ENCODE measurements at places on chromosomes 4 and X.

DNA sequence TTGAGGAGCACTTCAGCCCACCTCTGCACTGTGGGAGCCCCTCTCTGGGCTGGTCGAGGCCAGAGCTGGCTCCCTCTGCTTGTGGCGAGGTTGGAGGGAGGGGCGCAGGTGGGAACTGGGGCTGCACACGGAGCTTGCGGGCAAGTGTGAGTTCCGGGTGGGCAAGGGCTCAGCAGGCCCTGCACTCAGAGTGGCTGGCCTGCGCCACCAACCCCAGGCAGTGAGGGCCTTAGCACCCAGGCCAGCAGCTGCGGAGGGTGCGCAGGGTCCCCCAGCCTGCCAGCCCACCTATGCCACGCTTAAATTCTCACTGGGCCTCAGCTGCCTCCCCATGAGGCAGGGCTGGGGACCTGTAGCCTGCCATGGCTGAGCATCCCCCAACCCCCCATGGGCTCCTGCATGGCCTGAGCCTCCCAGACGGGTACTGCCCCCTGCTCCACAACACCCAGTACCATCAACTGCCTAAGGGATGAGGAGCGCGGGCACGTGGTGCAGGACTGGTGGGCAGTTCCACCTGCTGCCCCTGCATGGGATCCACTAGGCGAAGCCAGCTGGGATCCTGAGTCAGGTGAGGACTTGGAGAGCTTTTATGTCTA is 110.9 kb downstream of the SLC39A8 start:
- DNase-seq: no peak
- H3K4me1 ChIP-seq: no peaks in the 10 kb centered on the region
- no peaks in the 10 kb centered on the region for H3K36me3 ChIP-seq
- no peak overlapping the region for H3K27ac ChIP-seq

GRCh38 chrX:34656842-34657725 is at the start of gene TMEM47:
Gene TMEM47 (minus strand): TSS chrX:34657285. CDS start chrX:34657029, 256 bp downstream.
- H3K4me1 ChIP-seq: no peaks in the 10 kb centered on the region
- no peak within 1 kb of the TSS for H3K4me3 ChIP-seq
- DNase-seq: no peak
- no peaks in the 10 kb centered on the region for H3K36me3 ChIP-seq
- no peak within 1 kb of the TSS for H3K27ac ChIP-seq

DNA sequence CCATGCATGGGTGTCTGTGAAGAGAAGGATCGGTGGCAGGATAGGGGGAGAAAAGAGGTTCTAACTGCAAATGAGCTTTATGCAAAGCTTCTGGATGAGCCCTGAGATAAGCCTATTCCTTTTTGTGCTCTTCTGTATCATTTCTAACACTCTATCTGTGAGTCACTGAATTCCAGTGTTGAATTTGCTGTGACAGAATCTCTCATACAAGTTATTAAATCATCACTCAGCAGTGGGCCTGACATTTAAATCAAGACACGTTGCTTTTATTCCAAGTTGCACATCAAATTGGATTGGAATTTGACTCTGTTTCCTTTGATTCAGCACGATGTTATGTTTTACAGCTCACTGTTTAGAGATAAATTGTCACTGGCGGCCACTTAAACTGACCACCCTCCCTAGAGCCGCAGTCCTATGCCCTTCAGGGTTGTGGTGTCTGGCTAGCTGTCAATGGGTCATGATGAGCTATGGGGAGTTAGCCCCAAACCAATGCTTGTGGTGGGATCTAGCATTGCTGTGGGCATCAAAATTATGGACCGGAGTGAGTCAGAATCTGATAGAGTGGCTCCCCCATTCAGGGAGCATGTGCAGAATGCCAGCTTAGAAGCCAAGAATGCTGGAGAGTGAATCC is 42.7 kb downstream of the LHFPL1 start:
- no peak overlapping the region for H3K27ac ChIP-seq
- H3K4me1 ChIP-seq: no peaks in the 10 kb centered on the region
- no peaks in the 10 kb centered on the region for H3K36me3 ChIP-seq
- no peak for DNase-seq
- no peaks in the 10 kb centered on the region for H3K27me3 ChIP-seq

DNA sequence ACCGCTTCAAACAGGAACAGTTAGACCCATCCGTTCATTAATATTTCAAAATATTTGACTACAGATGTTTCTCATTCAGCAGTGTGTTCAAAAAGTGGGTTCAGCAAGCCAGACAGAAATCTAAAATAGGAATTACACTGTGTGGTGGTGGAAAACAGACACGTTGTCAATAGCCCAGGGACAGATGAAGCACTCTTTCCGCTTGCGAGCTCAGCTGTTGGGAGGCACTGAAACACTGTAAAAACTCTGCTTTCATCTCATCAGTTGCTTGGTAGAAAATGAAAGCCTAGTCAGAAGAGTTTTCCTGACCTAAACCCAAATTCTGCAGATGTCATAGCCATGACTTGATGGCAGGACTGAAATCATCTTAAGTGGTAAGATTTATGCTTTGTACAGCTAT is 38.5 kb downstream of the LRP2BP start:
- H3K4me1 ChIP-seq: no peaks in the 10 kb centered on the region
- no peak for DNase-seq
- H3K27ac ChIP-seq: no peak overlapping the region
- no peaks in the 10 kb centered on the region for H3K27me3 ChIP-seq
- H3K36me3 ChIP-seq: no peaks in the 10 kb centered on the region

- no peak overlapping the region for H3K27ac ChIP-seq
- no peak overlapping the region for H3K4me3 ChIP-seq
- no peaks in the 10 kb centered on the region for H3K27me3 ChIP-seq
- H3K36me3 ChIP-seq: no peaks in the 10 kb centered on the region
Observed at GRCh38 chrX:124931958-124932357, 387.7 kb upstream of the TEX13C start.

- H3K27me3 ChIP-seq: no peaks in the 10 kb centered on the region
- H3K36me3 ChIP-seq: no peaks in the 10 kb centered on the region
- no peaks in the 10 kb centered on the region for H3K4me1 ChIP-seq
- no peak for DNase-seq
- H3K27ac ChIP-seq: no peak overlapping the region
- H3K4me3 ChIP-seq: no peak overlapping the region
Observed at GRCh38 chrX:103063191-103063845, 653 bp downstream of the BEX1 start.

DNA sequence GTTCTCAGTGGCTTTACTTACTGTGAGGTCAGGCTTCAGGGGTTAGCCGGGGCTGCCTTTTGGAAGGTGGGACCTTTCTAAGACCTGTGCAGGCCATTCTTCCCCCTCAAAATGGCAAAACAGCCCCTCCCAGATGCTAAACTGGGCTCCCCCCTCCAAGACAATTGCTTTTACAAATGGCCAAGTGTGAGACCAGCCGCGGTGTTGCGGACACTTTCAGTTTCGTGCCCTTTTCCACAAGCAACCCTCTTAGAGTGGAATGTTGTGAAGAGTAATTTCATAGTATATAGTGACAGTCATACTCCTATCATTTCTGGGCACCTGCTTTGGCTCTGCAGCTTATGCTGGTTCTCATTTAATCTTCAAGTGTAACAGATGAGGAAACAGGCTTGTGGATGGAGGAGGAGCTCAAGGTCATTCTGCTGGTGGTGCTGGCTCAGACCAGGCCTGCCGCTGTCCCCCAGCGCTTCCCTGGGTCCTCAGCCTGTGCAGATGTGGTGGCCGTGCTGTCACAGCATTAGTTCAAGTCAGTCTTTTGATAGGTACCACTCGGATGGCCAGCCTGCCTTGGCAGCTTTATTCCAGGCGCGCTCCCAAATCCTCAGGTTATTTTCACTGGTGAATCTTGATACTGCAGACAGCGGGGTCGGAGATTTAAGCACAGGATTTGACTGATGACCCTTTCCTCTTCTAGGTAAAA is 55.0 kb upstream of the TADA2B start:
- H3K27ac ChIP-seq: peak overlapping the region; percentile 86
- H3K4me3 ChIP-seq: peak overlapping the region; percentile 82
- H3K27me3 ChIP-seq: no peaks in the 10 kb centered on the region
- DNase-seq: no peak
- H3K36me3 ChIP-seq: no peaks in the 10 kb centered on the region

- no peak overlapping the region for H3K27ac ChIP-seq
- H3K4me3 ChIP-seq: no peak overlapping the region
- no peaks in the 10 kb centered on the region for H3K36me3 ChIP-seq
- no peaks in the 10 kb centered on the region for H3K27me3 ChIP-seq
- DNase-seq: no peak
Observed at GRCh38 chr4:660401-660800, 13.7 kb downstream of the ATP5ME start.

DNA sequence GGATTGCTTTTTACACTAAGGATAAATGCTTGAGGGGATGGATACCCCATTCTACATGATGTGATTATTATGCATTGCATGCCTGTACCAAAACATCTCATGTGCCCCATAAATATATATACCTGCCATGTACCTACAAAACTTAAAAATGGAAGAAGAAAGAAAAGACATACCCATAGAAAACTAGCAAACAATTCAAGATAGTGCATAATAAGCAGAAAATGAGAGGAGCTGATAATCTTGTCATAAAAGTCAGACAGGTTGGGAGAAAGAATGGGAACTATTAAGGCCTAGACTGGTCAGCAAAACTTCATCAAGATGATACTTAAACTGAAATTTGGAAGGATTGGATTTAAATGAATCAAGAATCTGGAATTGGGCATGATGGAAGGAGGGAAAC is 21.6 kb upstream of the MAGEB17 start:
- no peak overlapping the region for H3K4me3 ChIP-seq
- no peaks in the 10 kb centered on the region for H3K27me3 ChIP-seq
- no peak for DNase-seq
- H3K36me3 ChIP-seq: no peaks in the 10 kb centered on the region
- no peaks in the 10 kb centered on the region for H3K4me1 ChIP-seq

- no peak overlapping the region for H3K4me3 ChIP-seq
- H3K27ac ChIP-seq: no peak overlapping the region
- no peak for DNase-seq
Observed at GRCh38 chrX:46327566-46328115, 217.6 kb downstream of the ZNF674 start.

GRCh38 chrX:40434947-40435346 is 145.8 kb upstream of the ATP6AP2 start:
- no peaks in the 10 kb centered on the region for H3K4me1 ChIP-seq
- no peak overlapping the region for H3K27ac ChIP-seq
- H3K27me3 ChIP-seq: no peaks in the 10 kb centered on the region

DNA sequence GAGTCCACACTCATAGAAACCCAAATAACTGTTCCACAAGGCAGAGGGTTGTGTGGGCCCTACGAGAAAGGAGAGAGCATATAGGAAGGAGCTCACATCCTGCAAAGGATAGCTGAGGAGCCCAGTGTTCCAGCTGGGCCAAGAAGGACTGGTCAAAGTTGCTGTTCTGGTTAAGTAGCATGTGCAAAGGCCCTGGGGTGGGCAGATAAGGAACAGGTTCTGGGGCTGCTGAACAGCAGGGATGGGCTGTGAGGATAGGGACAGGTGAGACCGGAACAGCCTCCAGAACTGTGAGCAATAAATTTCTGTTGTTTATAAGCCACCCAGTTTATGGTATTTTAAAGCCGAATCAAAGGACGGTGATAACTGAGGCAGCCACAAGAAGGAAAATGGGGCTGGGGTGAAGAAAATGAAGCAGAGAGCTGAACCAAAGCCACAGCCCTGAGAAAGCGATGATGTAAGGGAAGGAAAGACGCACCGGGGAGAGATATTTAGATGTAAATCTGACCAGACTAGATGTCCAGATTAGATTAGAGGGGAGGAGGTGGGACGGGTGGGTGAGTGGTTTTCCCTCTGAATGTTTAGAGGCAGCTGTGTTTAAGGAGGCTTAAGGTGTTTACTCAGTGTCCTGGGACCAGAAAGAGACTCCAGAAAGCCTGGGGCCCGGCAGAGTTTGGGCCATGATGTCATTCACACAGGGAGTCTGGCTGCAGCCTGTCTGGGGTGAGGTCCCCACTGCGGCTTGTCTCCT is 180.8 kb upstream of the BCOR start:
- no peak overlapping the region for H3K4me3 ChIP-seq
- DNase-seq: peak; percentile 22
- H3K36me3 ChIP-seq: no peaks in the 10 kb centered on the region

- H3K27ac ChIP-seq: no peak overlapping the region
- no peak overlapping the region for H3K4me3 ChIP-seq
- no peaks in the 10 kb centered on the region for H3K4me1 ChIP-seq
- H3K27me3 ChIP-seq: no peaks in the 10 kb centered on the region
- DNase-seq: no peak
Observed at GRCh38 chr4:138918169-138918869, 97.3 kb upstream of the NOCT start.

- H3K36me3 ChIP-seq: no peaks in the 10 kb centered on the region
- H3K27me3 ChIP-seq: no peaks in the 10 kb centered on the region
- H3K27ac ChIP-seq: no peak overlapping the region
- DNase-seq: no peak
Observed at GRCh38 chr4:177251237-177251636, 58.4 kb upstream of the NEIL3 start.

- DNase-seq: no peak
- no peaks in the 10 kb centered on the region for H3K36me3 ChIP-seq
- H3K27me3 ChIP-seq: no peaks in the 10 kb centered on the region
Observed at GRCh38 chrX:25166546-25166945, 150.8 kb upstream of the ARX start.

DNA sequence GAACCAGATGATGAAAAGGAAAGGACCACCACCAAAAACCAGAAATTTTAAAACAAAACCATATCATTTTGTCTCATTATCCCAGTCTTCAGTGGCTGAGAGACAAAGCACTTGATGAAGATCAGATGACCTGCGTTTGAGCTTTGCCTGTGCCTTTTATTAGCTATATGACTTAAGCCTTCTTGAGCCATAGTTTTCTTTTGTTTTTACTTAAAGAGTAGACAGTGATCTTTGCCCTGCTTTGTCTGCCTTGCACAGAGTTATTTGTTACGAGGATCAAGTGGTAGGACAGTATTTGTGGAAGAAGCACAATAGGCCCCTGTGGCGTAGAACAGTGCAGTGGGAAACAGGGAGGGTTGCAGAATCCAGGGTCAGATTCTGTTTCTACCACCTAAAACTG is 89.9 kb downstream of the SLC10A6 start:
- no peaks in the 10 kb centered on the region for H3K4me1 ChIP-seq
- H3K36me3 ChIP-seq: no peaks in the 10 kb centered on the region
- H3K27me3 ChIP-seq: no peaks in the 10 kb centered on the region
- H3K27ac ChIP-seq: no peak overlapping the region
- no peak for DNase-seq
